ENCODE measurements at places on chromosomes 16 and 17.
A peak's percentile ranks its signal among the peaks of the same experiment; 100 is the strongest.

DNA sequence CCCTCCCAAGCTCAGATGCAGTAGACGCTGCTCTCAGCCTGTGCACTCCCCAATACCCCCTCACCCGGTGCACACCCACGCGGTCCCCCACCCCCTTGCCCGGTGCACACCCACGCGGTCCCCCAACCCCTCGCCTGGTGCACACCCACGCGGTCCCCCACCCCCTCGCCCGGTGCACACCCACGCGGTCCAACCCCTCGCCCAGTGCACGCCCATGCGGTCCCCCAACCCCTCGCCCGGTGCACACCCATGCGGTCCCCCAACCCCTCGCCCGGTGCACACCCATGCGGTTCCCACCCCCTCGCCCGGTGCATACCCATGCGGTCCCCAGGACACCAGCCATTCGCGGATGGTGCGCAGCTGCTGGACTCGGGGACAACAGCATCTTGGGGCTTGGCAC is 19.9 kb upstream of the CYTH1 start:
- no peak for DNase-seq

DNA sequence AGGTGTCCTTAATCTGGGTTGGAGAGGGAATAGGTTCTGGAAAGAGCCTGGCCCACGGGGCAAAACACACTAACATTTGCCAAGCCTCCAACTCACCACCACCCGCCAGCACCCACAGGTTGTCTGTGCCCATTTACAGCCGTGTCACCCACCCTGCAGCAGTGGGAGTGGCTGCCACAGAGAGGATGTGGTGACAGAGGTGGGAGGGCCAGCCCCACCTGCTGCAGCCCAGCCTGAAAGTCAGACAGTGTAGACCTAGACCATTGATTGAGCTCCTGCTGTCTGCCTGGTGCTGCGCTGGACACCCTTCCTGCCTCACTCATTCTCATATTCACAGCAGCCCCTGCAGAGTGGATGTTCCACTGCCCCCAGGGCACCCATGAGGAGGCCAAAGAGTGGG is 44.7 kb downstream of the IL21R start:
- peak; percentile 53 for DNase-seq

DNA sequence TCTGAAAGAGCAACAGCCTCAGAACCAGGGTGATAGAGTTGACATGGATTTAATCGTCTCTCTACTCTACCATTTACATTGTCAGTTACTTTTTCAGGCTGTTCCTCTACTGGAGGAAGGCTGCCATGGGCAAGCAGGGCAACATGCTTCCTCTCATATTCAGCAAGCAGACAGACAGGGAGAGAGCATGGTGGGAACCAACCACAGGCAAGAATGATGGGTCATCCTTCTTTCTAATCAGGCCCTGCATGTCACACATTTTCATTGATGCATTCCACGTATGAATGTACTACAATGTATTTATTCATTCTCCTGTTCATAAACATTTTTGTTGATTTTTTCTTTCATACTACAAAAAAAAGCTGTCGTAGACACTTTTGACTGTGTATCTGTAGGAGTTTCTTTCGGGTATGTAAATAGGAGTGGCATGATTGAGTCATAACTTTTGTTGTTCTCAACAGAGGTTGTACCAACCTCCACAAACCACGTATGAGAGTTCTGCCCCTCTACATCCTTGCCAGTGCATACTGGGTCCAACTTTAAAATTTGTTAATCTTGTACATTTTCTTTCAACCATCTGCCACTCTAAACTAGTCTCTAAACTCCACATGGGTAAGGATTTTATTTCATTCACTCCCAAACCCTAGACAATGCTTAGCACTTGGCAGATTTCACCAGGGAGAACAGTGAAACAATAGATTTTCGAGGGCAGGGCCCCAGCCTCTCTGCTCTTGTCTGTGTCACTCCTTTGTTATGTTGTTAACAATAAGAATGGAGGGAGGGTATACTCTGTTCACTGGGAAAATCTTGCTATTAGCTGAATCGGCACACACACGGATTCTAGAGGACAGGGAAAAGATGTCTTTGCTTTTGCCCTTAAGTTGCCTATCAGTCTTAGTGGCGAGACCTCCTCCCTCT is 58.7 kb downstream of the CMC2 start:
- DNase-seq = no peak

GRCh38 chr17:79986411-79987186 is 49.1 kb downstream of the TBC1D16 start:
- no peak for DNase-seq

DNA sequence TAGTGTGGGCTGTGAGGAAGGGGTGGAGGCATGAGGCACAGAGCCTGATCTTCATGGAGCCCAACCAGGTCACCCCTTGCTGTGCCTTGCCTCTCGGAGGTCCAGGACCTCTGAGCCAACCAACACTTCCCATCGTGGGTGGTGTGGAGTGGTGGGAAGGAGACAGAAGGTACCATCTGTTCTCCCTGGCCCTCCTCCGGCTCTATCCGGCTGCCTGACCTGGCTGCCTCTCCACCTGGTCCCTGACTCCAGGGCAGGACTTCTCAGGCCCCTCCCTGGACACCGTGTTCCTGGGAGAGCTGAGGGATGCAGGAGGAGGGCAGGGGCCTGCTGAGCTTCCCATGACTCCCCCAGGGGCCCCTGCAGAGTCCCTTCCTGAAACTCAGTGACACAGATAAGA is 3.9 kb downstream of the PDK2 start:
- no peak for DNase-seq

DNA sequence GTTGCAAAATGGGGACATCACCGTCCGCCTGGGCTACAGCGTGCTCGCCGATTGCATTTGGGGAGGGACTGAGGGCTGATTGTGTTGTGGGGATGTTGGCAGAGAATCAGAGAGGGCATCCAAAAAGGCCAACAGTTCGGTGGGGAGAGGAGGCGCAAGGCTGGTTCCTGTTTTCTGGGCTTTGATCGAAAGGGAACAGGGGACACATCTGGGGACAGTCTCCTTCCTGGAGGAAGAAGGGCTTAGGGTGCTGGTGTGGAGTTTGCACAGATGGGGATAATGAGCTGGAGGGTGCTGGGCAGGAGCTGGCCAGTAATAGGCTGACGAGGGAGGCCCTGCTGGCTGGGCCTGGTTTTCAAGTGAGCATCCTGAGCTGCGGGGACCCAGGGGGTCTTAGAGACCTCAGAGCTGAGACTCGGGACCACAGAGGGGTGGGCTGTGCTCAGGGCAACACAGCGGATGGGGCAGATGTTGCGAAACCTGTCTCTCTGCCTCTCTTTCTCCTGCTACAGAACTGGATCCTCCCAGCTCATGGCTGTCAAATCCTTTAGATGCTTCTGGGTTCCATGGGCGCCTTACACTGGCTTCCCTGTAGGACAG is 288.7 kb downstream of the SEC14L1 start:
- DNase-seq = no peak

DNA sequence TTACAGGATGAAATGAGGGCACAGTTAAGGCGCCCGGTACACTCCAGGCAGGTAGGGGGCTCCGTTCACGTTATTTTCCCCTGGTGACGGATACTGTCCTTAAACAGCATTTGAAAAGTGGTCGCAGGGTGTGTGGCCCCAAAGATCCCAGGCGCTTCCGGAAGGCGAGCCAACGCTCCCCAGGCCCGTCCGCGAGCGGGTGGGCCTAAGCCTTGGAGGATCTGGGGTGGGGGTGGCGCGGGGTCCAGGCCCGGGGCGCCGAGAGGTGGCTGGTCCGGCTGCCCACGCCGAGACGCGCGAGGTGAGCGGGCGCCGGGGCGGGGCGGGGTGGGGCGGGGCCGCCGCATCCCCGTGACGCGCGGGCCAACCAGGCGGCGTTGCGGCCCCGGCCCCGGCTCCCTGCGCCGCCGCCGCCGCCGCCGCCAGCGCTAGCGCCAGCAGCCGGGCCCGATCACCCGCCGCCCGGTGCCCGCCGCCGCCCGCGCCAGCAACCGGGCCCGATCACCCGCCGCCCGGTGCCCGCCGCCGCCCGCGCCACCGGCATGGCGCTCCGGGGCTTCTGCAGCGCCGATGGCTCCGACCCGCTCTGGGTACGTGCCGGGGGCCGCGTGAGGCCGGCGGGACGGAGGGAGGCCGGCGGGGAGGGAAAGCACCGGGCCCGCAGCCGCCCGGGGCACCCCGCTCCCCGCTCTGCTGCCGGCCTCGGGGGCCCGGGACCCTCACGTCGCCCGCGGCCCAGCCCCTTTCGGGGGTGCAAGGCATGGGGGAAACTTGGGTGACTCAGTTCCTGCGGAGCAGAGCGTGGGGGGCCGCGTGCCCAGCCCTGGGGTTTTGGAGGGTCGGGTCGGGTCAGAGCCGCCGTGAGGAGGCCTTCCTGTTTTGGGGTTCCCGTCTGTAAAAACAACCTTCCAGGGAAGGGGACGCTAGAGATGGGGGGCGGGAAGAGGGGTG is at the start of gene ABCC1:
TSS of gene ABCC1 (plus strand) at position 407 of the 951 bp plus-strand sequence. CDS start at position 543, 136 bp downstream.
- peak; percentile 47 for DNase-seq
